ENCODE measurements at places on chromosomes 2 and 18.

DNA sequence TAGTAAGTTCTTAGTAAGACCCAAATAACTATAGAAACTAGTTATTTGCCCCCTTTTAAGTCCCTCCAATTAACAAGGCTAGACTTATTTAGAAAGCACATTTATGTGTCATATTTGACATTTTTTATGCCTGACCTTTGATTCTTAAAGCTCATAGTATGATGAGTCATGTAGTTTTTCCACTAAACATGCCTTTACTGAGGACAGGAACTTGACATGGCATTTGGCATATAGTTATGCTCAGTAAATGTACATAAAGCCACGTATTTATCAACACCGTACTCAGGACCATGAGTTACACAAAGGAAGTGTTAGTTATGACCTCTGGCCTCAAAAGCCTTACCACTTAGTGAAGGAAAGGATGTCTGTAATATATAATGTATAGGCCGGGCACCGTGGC is 78.9 kb downstream of the GNAL start:
- DNase-seq = no peak

GRCh38 chr2:242022550-242023290 is 153.2 kb downstream of the RTP5 start:
- DNase-seq = no peak

DNA sequence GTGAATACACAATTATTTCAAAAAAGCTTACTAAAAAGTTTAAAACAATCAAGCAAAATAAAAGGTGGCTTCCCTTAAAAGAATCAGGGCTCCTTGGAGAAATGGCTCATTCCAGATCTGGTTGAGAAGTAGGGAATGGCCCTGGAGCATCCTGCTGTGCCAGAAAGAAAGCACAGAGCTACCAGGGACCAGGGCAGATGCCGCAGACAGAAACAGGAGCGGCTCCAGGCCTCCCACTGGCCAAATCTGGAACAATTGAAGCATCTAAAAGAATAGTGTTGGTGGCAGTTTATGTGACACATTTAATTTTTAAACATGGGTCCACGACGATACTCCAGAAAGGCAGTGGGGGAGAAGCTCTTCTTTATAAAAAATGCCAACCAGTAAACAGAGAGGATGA is 75.5 kb downstream of the GBX2 start:
- DNase-seq = no peak

DNA sequence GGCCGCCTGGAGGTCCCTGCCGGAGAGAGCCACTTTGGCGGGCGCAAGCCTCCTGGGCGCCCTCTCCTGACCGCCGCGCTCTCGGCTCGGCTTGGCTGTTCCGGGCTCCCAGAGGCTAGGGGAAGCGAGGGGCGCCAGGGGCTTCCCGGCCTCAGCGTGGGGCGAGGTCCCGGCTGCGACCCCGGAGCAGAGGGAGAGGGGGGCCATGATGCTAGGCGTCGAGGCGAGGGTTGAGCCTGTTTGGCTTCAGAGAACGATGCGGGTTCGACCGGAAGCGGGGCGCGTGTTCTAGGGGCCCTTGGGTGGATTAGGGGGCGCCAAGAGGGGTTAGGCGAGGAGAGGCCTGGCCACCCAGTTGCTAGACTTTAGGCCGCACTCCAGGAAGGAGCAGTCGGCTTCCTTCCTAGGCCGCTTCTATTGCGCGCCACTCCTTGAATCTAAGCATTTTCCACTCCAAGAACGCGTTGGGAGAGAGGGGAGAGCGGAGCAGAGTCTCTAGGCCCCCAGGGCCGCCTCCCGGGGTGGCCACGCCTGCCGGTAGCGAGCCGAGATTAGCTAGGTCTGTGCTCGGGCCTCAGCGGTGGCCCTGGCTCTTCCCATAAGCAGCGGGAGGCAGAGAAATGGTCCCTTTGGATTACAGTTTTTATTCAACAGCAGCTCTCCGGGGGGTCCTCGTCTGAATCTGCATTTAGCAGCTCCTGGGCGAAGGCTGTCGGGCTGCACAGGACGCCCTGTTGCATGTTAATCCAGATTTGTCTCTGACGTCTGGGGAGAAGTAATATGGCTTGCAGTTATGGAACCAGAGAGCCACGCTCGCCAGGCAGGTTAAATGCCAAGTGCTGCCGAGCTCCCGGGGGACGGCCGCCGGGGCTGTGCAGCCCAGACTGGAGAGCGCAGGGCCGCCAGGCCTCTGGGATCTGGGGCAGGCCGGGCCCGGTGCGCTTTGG is 11.3 kb downstream of the MEIS1 start:
- DNase-seq = no peak

DNA sequence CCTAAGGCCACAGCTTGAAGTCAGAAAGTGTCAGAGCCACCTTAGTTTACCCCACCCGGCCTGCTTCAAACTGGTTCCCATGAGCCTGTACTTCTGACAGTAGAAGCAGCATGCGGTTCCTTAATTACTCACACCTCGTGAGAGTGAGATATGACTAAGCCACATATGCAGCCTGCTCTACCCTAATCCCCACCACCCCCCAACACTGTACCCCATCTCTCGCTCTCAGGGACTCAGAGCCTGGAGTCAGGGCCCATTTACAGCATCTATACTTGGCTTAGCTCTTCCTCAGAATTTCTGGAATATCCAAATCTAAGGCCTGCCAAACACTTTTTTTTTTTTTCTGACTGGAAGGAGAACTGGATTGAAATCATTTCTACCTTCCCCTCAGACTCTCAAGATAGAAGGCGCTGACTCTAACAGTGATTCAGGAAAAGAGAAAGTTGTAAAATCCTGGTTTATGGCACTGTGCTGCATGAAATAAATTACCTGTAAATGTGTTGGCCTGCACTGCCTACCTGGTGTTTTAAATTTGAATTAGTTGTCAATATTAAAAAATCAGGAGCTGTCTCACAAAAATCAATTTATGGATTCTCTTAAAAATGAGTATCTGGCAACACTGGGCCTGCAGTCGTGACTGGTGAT is 360.0 kb downstream of the RND3 start:
- no peak for DNase-seq

GRCh38 chr2:223613017-223613950 is 11.1 kb upstream of the SCG2 start:
- no peak for DNase-seq

GRCh38 chr2:216012830-216013079 is 596 bp downstream of the MREG start:
- no peak for DNase-seq

- no peak for DNase-seq
These were observed 183.5 kb downstream of the MCFD2 start for GRCh38 chr2:46732127-46732526.

DNA sequence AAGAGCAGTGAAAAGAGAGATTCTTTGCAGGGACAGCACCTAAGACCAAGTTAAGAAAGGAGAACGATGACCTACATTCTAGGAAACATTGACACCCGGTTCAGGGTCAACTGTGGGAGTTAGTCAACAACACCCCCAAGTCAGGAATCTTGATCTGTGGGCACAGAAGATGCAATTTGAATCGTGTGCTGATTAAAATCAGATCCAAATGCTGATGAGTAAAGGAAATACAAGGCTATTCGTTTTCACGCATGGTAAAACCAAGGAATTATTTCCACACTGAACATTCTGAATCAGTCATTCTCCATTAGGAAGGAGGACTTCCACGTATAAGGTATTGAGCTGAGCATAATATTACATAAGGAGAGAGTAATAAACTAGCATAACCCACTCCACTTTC is 124.2 kb downstream of the COPS8 start:
- DNase-seq = no peak

GRCh38 chr2:241091201-241091600 is 10.9 kb downstream of the MTERF4 start:
- DNase-seq = no peak

DNA sequence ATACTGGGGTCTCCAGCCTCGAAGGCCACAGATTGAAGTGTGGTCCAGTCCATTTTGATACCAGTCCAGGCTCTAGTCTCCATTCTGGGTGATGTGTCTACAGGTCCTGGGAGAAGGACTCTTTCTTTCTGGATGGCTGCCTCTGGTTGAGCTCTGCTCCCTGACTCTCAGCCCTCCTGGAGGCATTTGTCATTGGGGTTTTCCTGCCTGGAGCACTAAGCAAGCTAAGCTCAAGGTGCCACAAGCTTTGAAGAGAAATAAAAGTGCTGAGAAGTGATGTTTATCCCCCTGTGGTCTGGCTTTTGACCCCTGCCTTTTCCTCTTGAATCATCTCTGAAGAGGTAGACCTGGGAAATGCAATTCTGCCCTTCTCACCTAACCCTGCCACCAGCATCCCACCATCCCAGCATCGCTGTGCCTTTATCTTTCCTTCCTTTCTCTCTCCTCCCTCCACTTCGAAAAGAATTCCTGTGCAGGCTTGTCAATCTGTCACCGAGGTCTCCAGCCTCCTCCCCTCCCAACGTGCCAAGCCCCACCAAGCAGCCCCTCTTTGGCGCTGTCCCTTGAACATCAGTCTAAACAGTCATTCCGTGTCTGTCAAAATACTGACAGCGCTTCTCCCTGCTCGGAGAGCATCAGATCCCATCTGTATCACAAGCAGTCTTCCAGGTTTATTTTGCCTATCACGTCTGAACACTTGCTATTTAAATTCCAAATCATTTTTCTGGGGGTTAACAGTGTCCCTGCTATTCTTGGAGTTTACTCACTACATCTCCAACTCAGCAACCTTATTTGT is 334.6 kb upstream of the SLC14A2 start:
- DNase-seq = no peak

- DNase-seq = no peak
These were observed 53.0 kb downstream of the EIPR1 start for GRCh38 chr2:3324404-3325281.

DNA sequence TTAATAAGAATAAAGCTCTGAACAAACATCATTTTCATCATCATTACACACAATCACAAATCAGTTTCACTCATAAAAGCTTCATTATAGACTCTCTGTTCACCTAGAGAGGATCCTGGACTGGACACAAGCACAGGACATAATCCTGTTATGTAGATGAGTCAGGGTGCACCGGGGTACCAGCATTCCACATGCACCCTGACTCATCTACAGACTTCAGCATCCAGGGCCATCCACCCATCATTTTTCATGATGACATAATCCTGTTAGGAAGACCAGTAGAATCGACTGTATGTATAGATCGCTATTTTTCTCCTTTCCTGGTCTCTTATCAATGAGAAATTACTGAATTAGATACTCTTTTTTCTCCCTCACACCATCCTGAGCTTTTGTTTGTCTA is 73.7 kb upstream of the PIK3C3 start:
- DNase-seq = no peak

GRCh38 chr2:120564213-120565094 is 171.2 kb upstream of the GLI2 start:
- no peak for DNase-seq

- no peak for DNase-seq
These were observed 5.8 kb downstream of the IAH1 start for GRCh38 chr2:9480157-9480556.

DNA sequence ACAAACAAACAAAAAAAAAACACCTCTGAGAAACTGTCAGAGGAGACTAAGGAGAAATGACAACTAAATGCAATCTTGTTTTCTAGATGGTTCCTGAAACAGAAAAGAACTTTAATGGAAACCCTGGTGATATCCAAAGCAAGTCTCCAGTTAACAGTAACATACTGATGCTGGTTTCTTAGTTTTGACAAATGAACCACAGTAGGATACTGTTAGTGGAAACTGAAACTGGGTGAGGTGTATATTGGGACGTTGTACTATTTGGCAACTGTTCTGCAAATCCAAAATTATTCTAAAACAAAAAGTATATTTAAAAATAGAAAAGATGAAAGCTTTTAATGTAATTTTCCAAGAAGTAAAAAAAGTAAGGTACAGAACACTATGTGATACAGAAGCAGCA is 11.4 kb downstream of the SESTD1 start:
- no peak for DNase-seq

GRCh38 chr2:71700658-71701397 is 247.5 kb downstream of the DYSF start:
- DNase-seq = no peak

GRCh38 chr2:78416625-78417300 is 608.7 kb upstream of the REG3G start:
- DNase-seq = no peak

- no peak for DNase-seq
These were observed 41.4 kb downstream of the ATP6V1C2 start for GRCh38 chr2:10762651-10763460.

- no peak for DNase-seq
These were observed 16.6 kb downstream of the ITGB1BP1 start for GRCh38 chr2:9406529-9407362.

DNA sequence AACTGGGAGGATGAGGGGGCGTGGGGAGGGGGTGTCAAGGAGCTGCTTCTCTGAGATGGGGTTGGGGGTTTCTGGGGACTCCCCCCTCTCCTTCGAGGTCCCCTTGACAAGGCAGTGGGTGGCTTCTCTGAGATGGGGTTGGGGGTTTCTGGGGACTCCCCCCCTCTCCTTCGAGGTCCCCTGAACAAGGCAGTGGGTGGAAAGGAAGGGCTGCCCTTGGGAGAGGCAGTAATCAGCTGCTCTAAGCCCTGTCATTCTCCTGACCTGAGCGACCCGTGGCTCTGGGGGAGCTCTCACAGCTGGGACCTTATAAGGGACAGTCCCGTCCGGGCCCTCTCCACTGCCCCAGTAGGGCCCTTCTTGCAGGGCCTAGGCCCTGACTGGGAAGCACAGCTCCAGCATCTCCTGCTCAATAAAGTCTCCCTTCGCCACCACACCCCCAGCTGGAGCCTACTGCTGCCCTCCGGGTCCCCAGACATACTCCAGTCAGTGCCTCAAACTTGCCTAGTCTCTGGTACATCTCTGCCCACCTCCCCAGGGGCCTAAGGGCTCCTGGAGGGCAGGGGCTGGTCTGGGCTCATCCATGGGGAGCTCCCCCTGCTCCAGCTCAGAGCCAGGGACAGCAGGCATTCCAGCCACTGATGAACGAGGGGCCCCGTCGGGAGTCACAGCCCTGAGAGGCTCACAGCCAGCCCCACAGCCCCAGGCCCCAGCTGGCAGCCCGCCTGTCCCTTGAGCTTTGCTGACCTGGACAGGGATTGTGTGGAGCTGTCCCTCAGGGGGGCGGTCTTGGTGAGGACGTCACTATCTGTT is 2.8 kb downstream of the GAREM2 start:
- DNase-seq = no peak

- DNase-seq = no peak
These were observed 30.9 kb upstream of the GRP start for GRCh38 chr18:59189008-59189407.

DNA sequence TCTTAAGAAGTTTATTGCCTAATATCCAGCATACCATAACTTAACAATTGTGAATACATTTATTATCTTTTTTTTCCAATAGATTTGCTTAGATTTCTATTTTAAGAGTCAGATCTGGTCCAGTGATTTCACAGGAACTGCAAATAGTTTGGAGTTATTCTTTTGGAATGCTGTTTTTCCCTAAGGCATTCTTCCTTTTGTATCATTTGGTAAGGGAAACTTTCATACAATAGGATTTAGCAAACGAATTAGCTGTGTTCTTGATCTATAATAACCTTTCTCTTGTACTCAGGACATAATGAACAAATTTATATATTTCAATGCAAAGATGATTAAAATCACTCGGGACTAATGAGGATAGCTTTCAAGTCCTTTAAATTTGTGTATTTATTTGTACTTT is 201.6 kb downstream of the ERBB4 start:
- no peak for DNase-seq

GRCh38 chr2:223586261-223586660 is 15.9 kb downstream of the SCG2 start:
- DNase-seq = no peak

GRCh38 chr2:12534646-12535263 is 182.0 kb upstream of the TRIB2 start:
- no peak for DNase-seq

GRCh38 chr2:75381032-75381431 is 179.7 kb downstream of the EVA1A start:
- DNase-seq = no peak

GRCh38 chr2:142041105-142041504 is 89.7 kb downstream of the LRP1B start:
- DNase-seq = no peak

GRCh38 chr18:374721-375168 is 106.9 kb upstream of the THOC1 start:
- no peak for DNase-seq

Data from hematopoietic multipotent progenitor cell treated with erythropoietin and hydrocortisone succinate and interleukin-3 and kit ligand, for 15 days (in vitro differentiated cells).